ENCODE measurements at places on chromosomes 2 and 18. TPM values are rescaled to one million over a fixed set of nuclear protein-coding genes. Genes with fewer than 3 reads are reported as not detected.

DNA sequence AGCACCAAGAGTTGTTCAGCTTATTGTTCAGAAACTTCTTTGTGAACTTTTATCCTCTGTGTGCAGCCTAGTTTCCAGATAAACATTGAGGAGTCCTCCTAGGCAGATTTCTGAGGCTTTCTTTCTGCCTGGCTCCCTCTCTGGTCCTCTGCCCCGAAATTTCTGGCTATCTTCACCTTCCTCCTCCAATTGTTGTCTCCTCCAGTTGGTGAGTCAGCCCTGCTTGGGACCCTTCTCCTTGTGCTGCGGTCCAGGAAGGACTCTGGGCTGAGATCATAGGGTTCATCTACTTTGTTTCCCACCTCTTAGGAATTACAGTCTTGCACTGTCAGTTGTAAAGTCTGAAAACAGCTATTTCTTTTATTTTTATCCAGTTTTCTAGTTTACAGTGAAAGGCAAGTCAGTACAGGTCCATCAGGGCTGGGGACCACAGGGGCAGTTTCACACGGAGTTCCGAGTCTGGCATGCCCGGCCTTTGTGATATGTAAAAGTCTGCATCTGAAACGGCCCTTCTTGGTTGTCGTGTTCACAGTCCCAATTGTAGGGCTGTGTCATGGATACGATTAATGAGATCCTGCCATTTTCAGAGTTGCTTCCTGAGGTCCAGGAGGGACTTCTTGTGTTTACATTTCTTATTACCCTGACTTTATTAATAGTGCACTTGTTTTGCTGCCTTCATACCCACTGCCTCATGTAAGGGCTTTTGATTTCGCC, 100.8 kb downstream of the SMC6 start:
- no peak overlapping the region for H3K4me3 ChIP-seq
- no peaks in the 10 kb centered on the region for H3K27me3 ChIP-seq
- no peaks in the 10 kb centered on the region for H3K4me1 ChIP-seq
- H3K36me3 ChIP-seq = no peaks in the 10 kb centered on the region

DNA sequence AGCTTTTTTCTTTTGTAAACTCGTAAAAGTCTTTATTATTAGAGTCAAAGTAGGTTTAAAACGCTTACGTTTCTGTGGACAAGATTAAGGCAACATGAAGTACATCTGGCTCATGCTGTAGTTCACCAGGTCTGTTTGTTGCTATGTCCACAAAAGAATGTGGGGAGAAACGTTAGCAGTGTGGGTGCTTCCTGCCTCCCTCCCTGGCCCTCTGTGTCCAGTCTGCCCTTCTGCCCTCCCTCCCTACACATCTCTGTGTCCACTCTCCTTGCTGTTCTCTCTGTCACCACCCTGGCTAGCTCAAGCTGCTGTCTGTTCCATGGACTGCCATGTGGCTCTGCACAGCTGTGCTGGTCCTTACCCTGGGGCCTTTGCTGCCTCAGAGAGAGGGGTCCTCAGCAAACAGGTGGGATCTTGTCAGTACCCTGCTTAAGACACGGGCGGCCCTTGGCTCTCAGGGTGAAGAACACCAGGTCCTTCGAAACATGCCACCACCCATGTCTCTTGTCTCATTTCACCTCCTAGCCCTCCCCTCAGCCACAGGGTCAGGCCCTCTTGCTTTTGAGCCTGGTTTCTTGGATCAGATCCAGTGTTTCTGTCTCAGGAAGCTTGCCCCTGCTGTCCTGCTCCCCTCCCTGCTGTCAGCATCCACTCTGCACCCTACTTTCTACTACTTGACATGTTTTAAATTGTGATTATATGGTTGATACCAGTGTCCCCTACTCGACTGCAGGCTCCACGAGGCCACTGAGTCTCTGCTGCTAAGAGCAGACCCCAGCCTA, 79.2 kb downstream of the LIMS1 start:
- peaks cover 36% of the 10 kb centered on the region for H3K4me1 ChIP-seq
- no peak for DNase-seq
- H3K27me3 ChIP-seq = no peaks in the 10 kb centered on the region
- no peak overlapping the region for H3K27ac ChIP-seq
- no peak overlapping the region for H3K4me3 ChIP-seq

- no peaks in the 10 kb centered on the region for H3K36me3 ChIP-seq
- no peaks in the 10 kb centered on the region for H3K4me1 ChIP-seq
- peaks cover 19% of the 10 kb centered on the region for H3K27me3 ChIP-seq
- no peak overlapping the region for H3K4me3 ChIP-seq
- no peak for DNase-seq
Observed at GRCh38 chr2:2332381-2332780, 1.3 kb upstream of the MYT1L start.

CYS1 gene
- total RNA-seq = 0.43 TPM

CWC22 gene
- total RNA-seq = 35.2 TPM

NYAP2 gene
- total RNA-seq = 0.30 TPM

DNA sequence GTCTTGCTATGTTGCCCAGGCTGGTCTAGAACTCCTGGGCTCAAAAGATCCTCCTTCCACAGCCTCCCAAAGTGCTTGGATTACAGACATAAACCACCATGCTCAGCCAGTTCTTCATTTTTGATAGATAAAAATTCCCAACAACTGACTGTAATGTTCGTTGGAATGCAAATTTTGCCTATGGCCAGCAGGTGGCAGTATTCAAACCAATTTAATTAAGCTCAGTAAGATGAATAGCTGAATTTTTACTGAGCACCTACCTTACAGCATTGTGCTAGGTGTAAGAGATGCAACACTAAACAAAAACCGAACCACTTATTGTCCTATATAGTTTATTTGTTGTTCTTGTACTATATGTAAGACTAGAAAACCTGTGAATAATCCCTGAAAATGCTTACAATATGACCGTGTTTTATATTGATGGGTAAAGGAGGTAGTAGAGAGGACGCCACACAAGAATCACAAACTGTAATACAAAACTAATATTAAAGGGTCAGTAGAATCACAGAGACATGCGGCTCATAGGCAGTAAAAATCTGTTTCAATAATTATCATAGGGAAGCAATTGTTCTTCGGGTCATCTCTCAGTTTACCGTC, 8.2 kb upstream of the TMEM182 start:
- no peaks in the 10 kb centered on the region for H3K4me1 ChIP-seq
- no peak overlapping the region for H3K27ac ChIP-seq
- no peak overlapping the region for H3K4me3 ChIP-seq
- peak; percentile 45 for DNase-seq

- H3K4me1 ChIP-seq = no peaks in the 10 kb centered on the region
- no peaks in the 10 kb centered on the region for H3K27me3 ChIP-seq
- no peak overlapping the region for H3K27ac ChIP-seq
- H3K36me3 ChIP-seq = no peaks in the 10 kb centered on the region
- no peak for DNase-seq
Observed at GRCh38 chr2:44787663-44788062, 153.8 kb upstream of the SIX3 start.

- no peaks in the 10 kb centered on the region for H3K36me3 ChIP-seq
- no peak overlapping the region for H3K27ac ChIP-seq
- no peaks in the 10 kb centered on the region for H3K27me3 ChIP-seq
- peaks cover 19% of the 10 kb centered on the region for H3K4me1 ChIP-seq
- no peak overlapping the region for H3K4me3 ChIP-seq
- no peak for DNase-seq
Observed at GRCh38 chr2:39099310-39099869, 21.5 kb downstream of the SOS1 start.

GNAL gene
- 3.3 TPM for total RNA-seq

ABCB11 gene
- not detected for total RNA-seq

GRCh38 chr2:81324046-81324445, 1019.5 kb upstream of the LRRTM1 start:
- DNase-seq = no peak
- no peaks in the 10 kb centered on the region for H3K36me3 ChIP-seq
- H3K4me1 ChIP-seq = no peaks in the 10 kb centered on the region
- H3K4me3 ChIP-seq = no peak overlapping the region
- H3K27ac ChIP-seq = no peak overlapping the region
- H3K27me3 ChIP-seq = no peaks in the 10 kb centered on the region

DNA sequence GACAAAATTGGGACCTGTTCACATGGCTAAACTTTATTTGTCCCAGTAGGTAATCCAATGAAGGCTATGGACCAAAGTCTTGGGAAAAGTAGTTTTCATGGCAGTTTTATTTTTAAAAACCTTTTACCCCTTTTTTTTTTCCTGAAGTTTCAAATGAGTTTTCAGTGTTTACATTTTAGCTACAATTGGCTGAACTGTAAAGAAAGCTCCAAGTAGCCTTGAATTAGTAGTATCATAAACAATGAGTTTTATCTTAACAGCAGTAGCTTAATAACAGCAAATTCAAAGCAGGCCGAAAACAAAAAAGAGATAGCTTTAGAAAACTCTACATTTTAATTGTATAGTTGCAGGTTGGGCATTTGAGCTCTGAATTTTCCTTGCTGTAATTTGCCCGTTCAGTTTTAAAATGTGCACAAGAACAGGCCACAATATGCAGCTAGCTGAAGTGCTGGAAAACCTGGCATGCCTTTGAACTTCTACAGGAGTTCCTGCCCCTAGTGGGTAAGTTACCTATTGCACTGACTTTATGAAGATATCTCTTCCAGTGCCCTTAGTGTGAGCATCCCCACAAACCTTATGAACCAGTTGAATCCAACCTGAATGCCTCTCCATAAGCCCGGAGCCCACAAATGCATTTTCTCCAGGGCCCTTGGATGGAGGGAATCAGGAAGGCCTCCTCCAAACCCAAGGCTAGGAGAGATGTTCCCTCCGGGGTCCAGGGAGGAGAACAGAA, 106.7 kb downstream of the XRCC5 start:
- peaks cover 57% of the 10 kb centered on the region for H3K4me1 ChIP-seq
- H3K27ac ChIP-seq = peak overlapping the region; percentile 38
- DNase-seq = no peak
- H3K4me3 ChIP-seq = no peak overlapping the region

PSMA8 gene
- total RNA-seq = not detected

GRCh38 chr2:110860630-110861029, 128.3 kb downstream of the ACOXL start:
- no peak for DNase-seq
- no peak overlapping the region for H3K27ac ChIP-seq
- H3K4me3 ChIP-seq = no peak overlapping the region
- no peaks in the 10 kb centered on the region for H3K36me3 ChIP-seq

- H3K27me3 ChIP-seq = no peaks in the 10 kb centered on the region
- H3K4me3 ChIP-seq = no peak overlapping the region
- no peaks in the 10 kb centered on the region for H3K36me3 ChIP-seq
- no peaks in the 10 kb centered on the region for H3K4me1 ChIP-seq
- no peak for DNase-seq
Observed at GRCh38 chr2:192051533-192051932, 143.2 kb downstream of the TMEFF2 start.

DNA sequence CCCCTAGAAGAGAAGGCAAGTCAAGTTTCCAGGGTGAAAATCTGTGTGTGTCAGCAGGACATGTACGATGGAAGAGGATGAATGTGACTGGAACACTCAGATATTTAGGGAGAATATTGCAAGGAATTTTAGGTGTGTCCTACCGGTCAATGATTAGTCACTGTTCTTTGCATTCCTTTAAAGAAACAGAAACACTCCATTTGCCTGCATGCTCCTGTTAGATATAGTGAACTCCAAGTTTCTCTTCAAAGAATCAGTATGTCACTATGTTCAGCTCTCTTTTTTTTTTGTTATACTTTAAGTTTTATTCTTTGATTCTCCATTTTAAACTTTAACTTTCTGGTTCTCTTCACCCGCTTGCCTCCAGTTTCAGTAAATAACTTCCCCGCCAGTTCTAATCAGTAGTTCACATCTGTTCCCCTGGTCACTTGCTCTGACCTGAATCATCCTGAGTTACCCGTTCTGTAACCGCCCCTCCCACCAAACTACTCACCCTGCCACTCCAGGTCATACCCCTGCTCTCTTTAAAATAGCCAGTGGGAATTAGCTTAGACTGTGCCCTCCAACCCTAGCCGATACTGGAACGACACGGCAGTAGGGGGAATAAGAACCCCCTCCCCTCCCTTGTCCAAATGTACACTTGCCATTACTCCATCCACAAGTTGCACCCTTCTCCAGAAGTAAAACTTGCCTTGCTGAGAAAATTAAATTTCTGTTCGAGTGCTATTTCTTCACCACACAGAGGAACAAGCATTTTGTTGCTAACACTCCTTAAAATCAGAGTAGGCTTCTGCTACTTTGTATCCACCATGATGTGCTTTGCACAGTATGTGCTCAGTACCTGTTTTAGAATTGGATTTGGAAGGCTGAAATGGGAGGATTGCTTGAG, 268.4 kb downstream of the METTL4 start:
- H3K27me3 ChIP-seq = no peaks in the 10 kb centered on the region
- peak overlapping the region; percentile 99 for H3K27ac ChIP-seq
- H3K36me3 ChIP-seq = no peaks in the 10 kb centered on the region
- peak; percentile 83 for DNase-seq

DNA sequence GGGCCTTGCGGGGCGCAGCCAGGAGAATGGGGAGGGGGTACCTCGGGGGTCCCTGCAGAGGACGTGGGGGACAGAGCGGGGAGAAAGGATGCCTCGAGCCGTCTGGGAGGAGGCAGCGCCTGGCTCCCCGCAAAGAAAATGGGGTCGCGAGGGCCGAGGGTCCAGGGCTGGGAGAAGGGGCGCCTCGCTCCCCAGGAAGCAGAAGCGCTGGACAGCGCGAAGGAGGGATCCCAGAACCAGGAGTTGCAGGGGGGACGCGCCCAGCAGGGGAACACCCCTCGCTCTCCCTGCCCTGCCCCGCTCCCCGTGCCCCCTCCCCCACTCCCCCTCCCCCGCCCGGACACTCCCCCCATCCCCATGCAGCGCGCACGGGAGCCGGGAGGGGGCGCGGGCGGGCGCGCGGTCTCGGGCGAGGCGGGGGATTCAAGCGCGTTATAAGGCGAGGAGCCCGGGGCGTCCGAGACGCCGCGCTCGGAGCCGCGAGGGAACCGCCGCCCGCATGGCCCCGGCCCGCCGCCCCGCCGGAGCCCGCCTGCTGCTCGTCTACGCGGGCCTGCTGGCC, at the start of gene ERFE:
TSS of gene ERFE (plus strand) at position 462 of the 562 bp plus-strand sequence. CDS start at position 500, 38 bp downstream.
- H3K4me3 ChIP-seq = peak within 1 kb of the TSS; percentile 62
- DNase-seq = no peak
- peaks cover 5% of the 10 kb centered on the region for H3K4me1 ChIP-seq
- no peaks in the 10 kb centered on the region for H3K36me3 ChIP-seq

KCNF1 gene
- 1.0 TPM for total RNA-seq

GRCh38 chr2:228065686-228066085, 115.8 kb downstream of the SPHKAP start:
- H3K27ac ChIP-seq = no peak overlapping the region
- H3K4me1 ChIP-seq = no peaks in the 10 kb centered on the region
- no peaks in the 10 kb centered on the region for H3K27me3 ChIP-seq
- no peak for DNase-seq

TEX44 gene
- total RNA-seq = not detected

APLF gene
- 4.5 TPM for total RNA-seq

Measured in PC-9 (cell line).